Stimulated activated CD8-positive, alpha-beta memory T cell treated with anti-CD3 and anti-CD28 coated beads, Interleukin-15, amount 100 ng/mL, for 1 hour (primary cell): ENCODE measurements at places on chromosomes 5 and 9.

DNA sequence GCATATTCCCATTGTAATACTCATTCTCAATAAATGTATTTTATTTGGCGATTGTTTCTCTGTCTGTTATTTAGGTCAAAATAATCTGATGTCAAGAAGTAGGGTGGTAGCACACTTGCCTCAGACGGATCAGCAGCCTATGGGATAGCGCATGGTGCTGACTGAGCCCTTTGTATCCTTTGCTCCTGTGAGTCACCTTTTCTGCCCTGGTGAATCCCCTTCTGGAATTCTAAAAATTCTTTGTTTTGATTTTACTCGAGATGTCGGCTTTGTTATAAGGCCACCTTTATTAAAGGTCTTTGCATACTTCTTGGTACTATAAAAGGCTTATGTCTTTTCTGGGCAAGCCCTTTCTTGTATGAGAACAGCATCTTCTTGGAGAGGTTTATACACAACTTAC, 1187.8 kb downstream of the CDH9 start:
- DNase-seq: no peak

DNA sequence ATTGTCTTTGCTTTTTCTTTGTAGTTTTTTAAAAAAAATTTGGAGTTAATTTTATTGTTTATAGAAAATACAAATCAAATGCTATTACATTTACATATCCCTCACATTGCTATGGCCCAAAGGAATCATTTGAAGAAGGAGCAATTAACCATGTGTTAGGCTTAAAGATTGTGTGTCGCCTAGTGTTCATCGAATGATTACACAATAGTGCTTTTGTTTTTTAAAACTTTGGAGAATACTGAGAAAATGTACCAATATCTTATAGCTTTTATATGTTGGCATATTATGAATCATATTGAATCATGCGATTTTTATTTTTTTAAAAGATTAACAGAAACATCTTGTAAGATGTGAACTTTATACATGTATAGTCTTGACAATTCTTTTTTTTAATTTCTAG, 21.7 kb downstream of the SLC30A5 start:
- DNase-seq: no peak

- DNase-seq: no peak
These were observed 20.8 kb downstream of the PTCH1 start for GRCh38 chr9:95495961-95496360.

DNA sequence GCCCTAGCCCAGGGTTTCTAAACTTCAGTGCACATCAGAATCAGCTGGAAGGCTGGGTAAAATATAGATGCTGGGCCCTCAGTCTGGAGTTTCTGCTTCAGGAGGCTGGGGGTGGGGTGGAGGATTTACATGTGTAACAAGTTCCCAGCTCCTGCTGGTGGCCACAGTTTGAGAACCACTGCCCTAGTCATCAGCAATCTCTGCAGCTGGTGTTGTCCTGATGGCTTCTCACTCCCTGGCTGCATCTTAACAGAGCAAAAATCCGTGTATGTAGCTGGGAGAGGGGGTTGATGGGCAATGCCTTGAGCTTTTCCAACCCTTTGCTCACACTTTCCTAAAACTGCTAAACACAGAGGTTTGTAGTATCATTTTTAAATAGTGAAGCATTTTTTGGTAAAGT, 186.0 kb upstream of the KLF9 start:
- no peak for DNase-seq

- no peak for DNase-seq
These were observed 12.9 kb downstream of the INPP5E start for GRCh38 chr9:136426787-136427186.

GRCh38 chr5:74665816-74666215, 19.2 kb upstream of the HEXB start:
- no peak for DNase-seq

DNA sequence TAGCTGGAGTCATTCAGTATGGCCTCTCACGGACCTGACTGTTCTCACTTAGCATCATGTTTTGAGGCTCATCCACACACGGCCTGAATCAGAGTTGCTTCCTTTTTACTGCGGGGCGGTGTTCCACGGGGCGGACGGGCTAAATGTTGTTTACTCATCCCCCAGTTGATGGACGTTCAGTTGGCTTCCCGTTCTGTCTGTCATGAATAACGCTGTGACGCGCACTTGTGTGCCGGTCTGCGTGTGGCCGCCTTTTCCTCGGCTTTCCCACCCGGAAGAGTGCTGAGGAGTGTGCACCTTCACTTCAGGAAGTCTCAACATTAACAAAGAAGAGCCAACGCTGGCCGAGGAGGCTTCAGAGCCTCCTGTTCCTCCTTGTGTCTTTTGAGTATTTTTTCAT, 39.0 kb upstream of the IRX4 start:
- DNase-seq: no peak

- DNase-seq: no peak
These were observed 3.6 kb downstream of the CAMK4 start for GRCh38 chr5:111227801-111228200.
